ENCODE measurements at places on chromosomes 1 and 21.

DNA sequence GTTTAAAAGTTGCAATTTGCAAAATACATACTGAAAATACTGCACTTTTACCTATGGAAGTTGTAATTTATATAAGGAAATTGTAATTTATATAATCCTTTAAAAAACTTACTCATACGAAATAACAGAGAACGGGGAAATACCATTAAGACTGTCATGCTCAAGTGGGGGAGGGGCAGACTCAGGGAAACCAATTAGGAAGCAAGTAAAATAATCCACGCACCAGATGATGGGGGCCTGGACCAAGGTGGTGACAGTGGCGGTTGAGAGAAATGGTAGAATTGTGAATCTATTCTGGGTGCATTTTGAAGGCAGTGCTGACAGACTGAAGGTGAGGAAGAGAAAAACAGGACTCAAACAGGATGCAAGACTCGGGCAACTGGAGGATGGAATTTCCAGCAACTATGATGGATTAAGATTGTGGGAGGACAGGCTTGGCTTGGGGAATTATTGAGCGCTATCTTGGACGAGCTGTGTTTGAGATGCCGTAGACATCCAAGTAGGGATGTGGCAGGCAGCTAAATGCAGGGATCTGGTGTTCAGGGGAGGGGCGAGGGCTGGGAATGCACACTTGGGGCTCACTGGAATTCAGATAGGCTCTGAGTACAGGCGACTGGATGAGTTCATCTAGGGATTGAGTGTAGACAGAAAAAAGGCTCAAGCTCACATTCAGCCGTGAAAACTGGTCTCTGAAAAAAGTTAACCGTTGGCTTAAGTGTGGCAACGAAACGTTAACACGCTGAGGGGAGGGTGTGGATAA is 977 bp downstream of the LCA5L start:
- no peak for DNase-seq

DNA sequence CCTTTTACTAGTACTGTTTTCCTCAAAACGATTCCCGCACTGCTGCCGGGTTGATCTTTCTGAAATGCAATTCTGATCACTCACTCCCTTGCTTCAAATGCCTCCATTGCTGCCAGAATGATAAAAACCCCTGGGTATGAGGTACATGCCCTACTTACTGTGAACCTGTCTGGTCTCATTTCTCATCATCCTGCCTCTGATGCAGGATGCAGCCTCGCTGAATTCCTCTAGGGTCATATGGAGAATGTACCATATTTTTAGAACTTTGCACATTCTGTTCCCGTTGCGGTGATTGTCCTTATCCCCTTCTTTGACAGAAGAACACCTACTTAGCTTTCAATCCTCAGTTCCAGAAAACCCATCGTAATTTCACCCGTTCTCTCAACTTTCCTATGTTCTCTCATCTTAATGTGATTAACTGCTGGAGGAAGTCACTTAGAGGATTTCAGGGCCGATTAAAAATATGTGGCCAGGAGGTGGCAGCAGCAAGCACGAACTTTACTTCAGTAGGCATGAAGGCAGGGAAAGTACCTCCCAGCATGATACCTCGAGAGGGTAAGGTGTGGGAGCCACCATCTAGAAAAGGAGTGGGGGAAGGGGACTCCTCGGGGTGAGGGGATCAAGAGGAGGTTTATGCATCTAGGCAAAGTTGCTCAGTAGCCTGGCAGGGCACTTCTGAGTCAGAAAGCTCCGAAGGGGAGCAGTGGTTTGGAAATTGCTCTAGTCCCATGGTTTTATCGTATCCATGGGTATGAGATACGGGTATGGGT is 361.5 kb upstream of the ZP4 start:
- DNase-seq: peak; percentile 48

DNA sequence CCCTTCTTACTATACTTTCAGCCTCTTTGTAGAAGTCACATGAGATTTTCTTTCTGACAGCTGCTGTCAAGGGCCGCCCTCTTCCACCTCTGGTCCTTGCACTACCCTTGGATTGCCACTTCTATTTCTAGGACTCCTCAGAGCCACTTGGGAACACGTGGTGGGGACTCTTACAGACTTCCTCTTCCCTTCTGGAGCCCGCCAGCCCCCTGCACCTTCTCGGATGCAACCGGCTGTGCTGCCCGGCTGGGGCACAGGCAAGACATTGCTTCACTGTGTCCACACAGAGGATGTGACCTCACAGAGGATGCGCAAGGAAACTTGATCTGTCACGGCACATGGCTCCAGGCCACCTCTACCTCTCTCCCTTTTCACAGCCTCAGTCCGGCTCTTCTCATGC is 2.4 kb upstream of the IKBKE start:
- DNase-seq: no peak

DNA sequence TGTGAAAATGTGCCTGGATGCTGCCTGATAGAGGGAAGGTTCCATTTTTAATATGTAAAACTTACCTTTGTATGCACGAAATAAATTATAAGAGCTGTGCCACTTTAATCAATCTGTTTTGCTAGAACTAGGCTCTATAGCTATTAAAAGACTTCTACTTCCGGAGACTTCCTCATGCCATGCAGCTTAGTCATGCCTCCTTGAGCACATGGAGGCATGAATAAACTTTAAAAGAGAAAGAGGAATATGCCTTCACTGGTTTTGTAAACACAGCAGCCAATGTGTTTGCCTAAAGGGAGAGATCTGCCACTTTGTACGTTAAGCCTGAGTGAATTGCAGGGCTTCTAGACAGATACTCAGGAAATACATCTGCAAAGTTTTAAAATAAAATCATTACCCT is 604.6 kb downstream of the LRRIQ3 start:
- DNase-seq: peak; percentile 23

DNA sequence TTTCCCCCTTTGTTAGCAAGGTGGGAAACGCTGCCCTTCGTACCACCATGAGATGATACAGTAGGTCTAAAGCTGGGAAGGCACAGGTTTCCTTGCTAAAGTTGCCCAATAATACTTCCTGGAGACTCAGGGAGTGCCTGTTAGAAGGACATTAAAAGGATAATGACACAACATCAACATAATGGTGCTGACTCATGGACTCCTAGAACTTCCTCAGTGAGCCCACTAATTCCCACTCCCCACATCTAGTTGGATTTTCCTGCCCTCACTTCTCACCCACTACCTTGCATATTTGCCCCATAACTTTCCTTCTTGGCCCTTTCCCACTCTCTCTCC is 17.5 kb downstream of the CFAP45 start:
- peak; percentile 19 for DNase-seq

DNA sequence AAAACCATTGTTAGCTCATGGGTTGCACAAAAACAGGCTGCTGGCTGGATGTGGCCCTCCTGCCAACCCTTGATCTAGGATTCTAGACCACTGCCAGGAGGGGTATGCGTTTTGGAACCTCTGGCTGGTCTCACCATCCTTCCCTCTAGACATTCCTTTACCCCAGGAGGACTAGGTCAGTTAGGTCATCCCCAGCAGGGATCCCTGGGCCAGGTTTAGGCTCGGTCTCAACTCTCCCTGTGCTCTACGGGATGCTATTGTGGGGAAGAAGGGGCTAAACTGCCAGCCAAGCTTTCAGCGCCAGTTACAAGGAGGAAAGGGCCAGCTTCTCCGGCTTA is 22.7 kb downstream of the SLC2A1 start:
- no peak for DNase-seq

DNA sequence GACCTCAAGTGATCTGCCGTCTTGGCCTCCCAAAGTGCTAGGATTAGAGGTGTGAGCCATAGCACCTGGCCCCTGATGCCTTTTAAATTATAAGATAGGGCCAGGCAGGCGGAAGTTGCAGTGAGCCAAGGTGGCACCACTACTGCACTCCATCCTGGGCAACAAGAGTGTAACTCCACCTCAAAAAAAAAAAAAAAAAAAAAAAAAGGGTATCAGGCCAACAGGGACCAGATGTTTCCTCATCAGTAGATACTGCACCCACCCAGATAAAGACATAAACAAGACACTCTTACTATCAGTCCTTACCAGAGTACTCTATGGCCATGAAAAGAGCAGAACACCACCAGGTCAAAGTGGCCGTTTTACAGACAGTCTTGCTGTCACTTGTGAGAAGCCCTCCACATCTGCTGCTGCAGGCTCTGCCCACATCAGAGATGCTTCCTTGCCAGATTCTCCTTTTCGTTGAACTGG is 3.3 kb downstream of the C21orf58 start:
- no peak for DNase-seq

DNA sequence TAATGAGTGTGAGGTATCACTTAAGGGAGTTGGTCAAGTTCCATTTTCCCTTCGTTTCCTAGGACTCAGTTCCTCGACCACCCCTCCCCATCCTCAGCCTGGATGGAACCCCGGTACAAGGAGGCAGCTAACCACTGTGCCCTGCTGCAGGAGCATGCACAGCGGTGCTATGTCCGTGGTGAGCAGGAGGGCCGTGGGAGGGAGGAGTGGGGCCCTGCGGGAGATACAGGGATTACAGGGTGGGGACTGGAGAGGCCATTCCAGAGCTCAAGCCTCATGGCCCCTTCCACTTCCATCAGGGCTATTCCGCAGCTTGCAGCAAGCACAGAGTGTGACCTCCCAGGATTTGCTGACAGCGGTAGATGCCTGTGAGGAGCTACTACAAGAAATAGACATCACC is 25.8 kb downstream of the HYI start:
- no peak for DNase-seq

DNA sequence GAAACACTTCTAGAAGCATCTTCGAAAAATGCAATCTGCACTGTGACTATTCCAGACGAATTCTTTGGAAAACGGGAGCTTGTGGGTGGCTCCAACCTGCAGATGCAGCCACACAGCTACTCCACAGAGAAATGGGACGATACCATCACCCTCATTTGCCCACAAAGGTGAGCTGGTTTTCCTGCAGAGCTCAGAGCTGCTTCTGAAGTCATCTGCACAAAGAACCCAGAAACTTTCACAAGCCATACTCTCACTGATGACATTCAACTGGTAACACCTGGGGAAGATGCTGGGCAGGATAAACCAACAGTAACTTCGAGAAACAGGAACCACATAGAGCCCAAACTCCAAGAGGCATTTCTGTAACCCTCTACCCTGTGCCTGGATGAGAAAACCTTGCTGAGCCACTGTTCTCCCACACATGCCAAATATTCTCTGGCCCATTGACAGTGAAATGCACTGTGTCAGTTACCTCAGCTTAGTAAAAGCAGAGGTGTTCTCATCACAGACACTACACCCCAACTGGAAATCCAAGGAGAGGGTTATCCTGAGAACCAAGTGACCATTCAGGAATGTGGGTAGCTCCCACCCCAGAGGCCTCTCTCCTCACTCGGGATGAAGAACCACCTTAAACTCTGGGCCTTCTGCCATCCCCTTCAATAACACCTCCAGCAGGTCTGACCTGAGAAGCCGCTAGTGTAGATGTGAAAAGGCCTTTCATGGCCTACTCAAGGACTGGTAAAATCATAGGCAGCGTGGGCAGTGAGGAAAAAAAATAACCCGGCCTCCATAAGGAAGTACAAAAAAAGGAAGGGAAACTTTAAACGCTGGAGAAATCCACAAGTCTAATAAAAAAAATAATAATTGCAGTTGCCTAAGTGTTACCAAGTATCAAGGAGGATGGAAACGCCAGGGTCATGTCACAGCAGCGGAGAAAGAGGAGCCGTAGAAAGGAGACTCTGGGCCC is 56.7 kb downstream of the HSF2BP start:
- no peak for DNase-seq

DNA sequence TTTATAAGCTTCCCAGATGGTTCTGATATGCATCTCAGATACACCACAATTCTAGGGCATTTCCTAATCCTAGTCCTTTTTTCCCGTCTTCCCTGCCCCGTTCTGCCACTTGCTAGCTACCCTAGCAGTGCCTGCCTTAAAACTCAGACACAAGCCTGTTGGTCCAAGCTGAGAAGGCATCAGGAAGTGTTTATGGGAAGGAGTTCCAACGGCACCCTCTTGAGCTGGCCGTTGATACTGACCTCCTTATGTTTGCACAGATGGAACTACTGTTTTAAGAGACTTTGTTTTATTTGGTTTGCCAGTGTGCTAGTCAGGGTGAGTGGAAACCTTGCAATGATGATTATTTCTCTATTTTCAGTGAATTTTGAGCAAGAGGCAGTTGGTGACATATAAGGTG is 67.2 kb downstream of the UCK2 start:
- no peak for DNase-seq

DNA sequence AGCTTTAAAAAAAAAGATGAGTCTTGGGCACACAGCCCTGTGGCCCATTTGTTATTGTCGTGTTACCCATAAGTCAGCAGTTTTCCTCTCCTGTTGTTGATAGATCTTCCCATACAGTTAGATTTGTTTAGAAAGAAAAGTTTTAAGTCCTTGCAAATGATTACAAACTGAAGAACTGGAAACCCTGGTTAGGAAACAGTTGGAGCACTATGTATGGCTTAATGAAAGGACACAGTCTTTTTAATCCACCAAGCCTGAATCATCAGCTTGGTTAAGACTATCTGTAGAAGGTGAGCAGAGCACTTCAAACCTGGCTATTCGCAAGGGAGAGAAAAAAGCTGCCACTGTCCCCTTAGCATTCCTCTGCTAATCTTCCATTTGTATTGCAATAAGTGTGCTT is 241.0 kb downstream of the DISC1 start:
- no peak for DNase-seq

- no peak for DNase-seq
These were observed 69.6 kb upstream of the C1orf105 start for GRCh38 chr1:172350856-172351255.

DNA sequence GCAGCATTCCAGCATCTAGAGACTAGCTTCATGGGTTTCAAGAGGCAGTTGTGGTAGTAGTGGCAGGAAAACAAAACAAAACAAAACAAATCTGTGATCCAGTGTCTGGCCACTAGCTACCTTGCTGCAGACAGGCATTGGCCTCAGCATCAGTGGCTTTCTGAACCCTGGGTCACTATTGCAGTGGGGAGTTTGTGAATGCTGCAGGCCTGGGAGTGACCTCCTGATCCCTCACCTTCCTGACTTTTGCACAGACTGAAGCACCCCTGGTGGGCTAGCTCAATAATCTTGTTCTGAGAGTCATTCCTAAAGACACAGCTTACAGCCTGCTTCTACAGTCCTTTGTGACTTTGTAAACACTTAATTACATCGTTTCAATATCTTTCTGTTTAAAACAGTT is 24.9 kb upstream of the APCS start:
- DNase-seq: no peak

GRCh38 chr1:235586413-235586812 is 63.2 kb downstream of the GNG4 start:
- DNase-seq: no peak

DNA sequence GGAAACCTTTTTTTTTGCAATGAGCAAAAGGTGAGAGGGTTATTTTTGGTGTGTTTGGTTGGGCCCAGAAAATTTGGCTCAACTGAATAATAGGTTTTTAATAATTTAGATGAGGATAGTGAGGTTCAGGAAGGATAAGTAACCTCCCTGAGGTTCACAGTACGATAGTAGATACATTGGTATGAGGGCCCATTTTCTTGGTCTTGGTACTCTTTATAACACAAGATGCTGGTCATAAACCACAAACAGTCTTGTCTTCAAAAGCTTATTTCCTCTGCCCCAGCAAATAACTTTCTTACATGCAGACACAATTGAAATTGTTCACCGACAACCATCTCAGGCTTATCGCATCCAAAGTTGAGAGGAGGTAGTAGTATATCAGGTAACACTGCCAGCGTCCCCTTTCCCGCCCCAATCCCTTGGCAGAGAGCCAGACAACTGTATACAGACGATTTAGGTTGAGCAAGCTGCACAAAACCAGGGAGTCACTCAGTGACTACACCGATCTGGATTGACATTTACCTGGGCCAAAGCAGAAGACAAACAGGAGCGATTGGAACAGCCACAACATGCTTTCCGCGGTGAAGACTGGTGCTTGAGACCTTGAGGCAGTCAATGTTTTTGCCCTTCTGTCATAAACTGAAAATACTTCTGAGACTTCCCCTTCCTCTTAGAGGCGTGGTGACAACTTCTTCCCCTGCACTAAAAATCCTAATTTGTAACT is at the start of gene SLAMF6:
TSS of gene SLAMF6 (minus strand) at position 634 of the 724 bp plus-strand sequence. CDS start at position 571, 63 bp downstream.
- no peak for DNase-seq
